ENCODE measurements at places on chromosomes 1 and 21.

- no peak for DNase-seq
Measured at GRCh38 chr1:6984986-6985385, 199.7 kb downstream of the CAMTA1 start.

DNA sequence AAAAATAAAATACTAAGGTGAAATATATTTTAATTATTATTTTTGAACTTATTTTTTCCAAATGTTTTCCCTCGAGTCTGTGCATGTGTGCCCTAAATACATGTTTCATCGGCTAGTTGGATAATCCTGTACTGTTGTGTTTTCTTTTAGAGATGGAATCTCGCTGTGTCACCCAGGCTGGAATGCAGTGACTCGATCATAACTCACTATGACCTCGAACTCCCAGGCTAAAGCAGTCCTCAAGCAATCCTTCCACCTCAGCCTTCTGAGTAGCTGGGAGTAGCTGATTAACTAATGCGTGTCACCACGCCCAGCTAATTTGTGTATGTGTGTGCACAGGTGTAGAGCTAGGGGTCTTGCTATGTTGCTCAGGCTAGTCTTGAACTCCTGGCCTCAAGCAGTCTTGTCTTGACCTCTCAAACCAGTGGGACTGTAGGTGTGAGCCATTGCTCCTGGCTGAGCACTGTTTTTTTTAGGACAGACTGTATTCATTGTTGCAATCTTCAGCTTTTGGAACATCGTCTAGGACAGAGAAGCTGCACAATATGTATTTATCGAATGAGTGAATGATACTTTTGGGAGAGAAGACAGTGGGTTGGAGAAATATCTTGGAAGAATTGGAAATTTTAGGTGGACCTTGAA lies 4.8 kb upstream of the TMCO1 start:
- DNase-seq: no peak

- DNase-seq: no peak
Measured at GRCh38 chr1:85289848-85290335, 13.5 kb upstream of the BCL10 start.

GRCh38 chr1:58282623-58283387 lies 263.7 kb downstream of the OMA1 start:
- DNase-seq: no peak

- no peak for DNase-seq
Measured at GRCh38 chr1:67556297-67556900, 126.2 kb upstream of the SERBP1 start.

- no peak for DNase-seq
Measured at GRCh38 chr1:243507672-243508302, 251.9 kb downstream of the SDCCAG8 start.

- DNase-seq: no peak
Measured at GRCh38 chr1:234722904-234723720, 113.1 kb upstream of the IRF2BP2 start.

DNA sequence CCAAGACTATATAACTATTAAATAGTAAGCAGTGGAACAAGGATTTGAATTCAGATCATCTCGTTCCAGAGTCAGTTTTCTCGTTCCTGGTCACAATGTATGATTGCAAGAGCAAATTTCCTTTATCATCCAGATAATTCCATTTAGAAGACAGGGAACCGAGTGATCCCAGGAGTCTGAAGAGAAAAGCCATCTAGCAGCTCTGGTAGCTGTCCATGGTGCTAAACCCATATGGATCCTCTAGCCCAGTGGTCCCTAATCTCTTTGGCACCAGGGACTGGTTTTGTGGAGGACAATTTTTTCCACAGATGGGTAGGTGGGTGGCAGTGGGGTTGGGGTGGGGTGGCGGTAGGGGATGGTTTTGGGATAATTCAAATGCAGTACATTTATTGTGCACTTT lies 229.4 kb downstream of the PTPRU start:
- no peak for DNase-seq

- DNase-seq: peak; percentile 71
Measured at GRCh38 chr1:36156329-36157114, 562 bp downstream of the MAP7D1 start.

GRCh38 chr1:44407430-44408211 lies 2.6 kb downstream of the RNF220 start:
- DNase-seq: peak; percentile 22

DNA sequence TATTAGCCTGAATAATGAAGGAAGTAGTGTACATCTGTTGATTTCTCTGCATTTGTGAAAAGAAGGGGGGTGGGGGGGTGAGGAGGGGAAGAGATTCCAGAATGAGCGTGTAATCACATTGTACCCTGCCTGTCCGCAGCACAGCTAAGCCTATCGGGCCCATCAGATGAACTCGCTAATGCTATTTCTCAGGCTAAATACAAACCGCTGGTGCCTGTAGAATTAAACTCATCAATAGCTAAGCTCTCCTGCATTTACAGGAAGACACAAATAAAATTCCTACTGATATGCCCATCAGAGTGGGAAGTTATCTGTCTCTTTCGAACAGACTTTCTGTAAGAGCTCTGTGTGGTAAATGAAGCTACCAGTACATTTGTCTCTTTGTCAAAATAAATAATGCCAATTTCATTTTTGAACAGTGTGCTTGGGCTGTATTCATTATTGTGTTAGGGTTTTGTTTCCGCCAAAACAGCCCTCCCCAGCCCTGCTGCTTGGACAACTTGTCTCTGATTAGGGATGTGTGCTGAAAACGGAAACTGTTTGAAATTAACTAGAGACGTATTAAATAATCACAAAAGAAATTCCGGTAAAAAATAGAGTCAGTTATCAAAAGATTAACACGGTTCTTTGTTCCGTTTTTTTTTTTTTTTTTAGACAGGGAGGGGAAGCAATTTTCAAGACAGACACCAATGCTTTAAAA lies 305.4 kb downstream of the TTLL7 start:
- DNase-seq: no peak

DNA sequence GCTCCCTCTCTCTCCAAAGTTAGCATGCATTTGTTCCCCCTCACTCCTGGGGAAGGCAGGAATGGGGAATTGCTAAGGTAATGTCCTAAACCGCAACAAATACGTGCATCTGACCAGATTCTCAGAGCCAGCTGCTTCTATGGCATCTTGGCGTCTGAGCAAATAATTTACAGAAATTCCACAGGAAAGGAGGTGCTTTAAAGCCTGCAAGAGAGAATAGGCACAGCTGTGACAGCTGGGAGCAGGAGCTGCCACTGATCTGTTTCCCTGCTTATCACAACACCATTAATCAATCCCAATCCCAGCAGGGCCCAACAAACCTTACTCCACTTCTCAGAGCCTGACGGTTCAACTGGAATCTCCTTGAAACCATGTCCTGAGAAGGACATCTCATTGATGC lies 83.5 kb upstream of the ZNF281 start:
- DNase-seq: no peak

DNA sequence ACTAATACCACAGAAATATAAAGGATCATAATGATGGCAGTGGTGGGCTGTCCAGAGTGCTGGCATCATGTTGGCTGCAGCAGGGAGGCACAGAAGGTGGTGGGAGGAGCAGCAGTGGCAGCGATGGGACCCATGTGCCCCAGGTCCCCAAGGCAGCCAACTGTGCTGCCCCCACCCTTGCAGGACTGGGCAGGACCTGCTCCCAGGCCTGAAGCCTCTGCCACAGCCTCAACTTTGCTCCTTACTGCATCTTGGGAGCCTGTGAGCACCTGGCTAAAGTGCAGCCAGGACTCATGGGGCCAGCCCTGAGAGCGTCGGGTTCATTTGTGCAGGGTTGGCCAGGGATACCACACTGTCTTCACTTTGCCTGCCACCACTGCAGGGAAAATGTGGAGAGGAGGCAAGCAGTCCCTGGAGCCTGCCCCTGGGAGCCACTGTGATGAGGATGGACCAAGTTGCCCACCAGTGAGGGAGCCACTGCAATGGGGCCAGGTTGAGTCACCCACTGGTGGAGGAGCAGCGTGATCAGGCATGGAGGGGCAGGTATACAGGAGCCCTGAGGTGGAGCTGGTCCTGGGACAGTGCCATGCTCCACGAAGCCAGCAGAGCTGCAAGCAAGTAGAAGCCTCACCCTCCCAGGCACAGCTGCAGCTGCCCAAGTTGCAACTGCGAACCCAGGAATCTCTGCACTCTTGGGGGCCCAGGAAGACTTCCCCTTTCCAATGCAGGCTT lies 25.3 kb upstream of the DENND1B start:
- DNase-seq: no peak

GRCh38 chr21:42534421-42535378 lies 21.0 kb downstream of the SLC37A1 start:
- DNase-seq: peak; percentile 74

DNA sequence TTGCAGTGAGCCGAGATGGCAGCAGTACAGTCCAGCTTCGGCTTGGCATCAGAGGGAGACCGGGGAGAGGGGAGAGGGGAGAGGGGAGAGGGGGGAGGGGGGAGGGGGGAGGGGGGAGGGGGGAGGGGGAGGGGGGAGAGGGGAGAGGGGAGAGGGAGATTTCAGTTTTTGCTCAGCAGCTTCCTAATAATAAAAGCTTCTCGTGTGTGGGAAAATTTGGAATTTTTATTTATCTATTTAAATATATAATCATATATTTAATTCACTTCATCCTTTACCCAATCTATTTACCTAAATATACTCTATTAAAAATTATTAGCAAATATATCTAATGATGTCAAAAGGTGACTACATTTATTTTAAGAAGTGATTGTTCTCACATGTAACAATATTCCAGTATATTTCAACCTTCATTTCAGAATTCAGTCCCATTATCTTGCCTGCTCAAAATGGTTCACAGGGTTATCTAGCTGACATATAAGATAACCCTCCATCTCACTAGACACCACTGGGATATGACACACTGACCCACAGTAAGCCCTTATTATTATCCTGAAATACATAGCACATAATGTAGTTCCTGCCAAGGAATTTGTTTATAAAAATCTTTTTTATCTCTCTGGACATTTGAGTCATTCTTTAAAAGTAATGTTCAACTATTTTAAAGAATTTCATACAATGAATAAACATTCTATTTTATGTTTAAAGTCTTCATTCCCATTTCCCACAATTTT lies 105.9 kb downstream of the GPATCH2 start:
- DNase-seq: no peak

- no peak for DNase-seq
Measured at GRCh38 chr1:115280064-115280463, 58.0 kb downstream of the NGF start.

DNA sequence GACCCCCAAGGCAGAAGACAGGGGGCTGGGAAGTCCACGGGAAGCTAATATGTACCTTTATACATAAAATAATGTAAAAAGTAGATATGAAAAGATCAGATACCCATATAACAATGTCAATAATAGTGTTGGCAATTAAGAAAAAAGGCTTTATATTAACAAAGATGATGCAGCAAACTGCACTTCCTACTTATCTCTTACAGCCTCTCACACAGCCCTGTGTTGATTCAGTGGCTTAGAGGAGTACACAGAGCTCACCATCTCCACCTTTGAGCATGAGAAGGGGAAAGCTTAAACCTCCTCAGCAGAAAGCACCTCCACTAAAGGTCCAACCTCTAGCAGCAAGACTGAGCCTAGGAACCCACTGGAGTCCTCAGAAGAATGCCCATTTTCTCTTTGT lies 7.2 kb upstream of the VSIG8 start:
- DNase-seq: no peak

DNA sequence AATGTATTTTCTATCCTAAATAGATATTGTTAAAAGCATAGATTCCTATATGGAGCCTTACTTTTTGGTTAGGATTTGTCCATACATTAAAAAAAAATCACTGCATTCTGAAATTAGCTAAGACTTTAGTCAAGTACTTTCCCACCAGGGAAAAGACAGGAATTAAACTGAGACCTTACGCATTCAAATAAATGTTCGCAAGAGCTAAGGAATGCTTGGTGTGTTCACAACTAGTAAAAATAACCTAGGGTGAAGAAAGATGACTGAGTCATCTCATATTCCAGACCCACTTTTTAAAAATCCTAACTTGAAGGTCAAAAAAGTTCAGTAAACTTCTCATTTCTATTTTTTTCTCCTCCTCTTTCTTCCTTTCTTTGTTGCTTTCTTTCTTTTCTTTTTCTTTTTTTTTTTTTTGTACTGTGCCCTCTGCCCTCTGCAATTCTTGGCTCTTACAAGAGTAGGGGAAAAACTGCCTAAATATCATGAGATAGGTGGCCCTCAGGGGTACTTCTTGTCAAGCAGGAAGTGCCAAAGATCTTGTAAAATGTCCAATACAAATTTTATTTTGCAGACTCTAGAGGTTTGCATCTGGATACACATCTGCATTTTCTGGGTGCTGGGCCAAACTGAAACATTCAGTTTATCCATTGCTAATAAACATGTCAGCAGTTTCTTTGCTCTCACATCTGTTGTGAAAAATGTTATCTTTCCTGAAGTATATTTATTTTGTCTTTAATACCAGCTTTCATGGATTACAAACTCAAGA lies 121.4 kb upstream of the GORAB start:
- no peak for DNase-seq

- DNase-seq: no peak
Measured at GRCh38 chr1:200438911-200439310, 29.1 kb upstream of the ZNF281 start.

GRCh38 chr1:145771056-145771455 lies 51.8 kb downstream of the CD160 start:
- DNase-seq: no peak

- DNase-seq: no peak
Measured at GRCh38 chr1:68826836-68827235, 330.0 kb upstream of the DEPDC1 start.

GRCh38 chr1:30756545-30757351 lies 826 bp downstream of the LAPTM5 start:
- DNase-seq: peak; percentile 77

DNA sequence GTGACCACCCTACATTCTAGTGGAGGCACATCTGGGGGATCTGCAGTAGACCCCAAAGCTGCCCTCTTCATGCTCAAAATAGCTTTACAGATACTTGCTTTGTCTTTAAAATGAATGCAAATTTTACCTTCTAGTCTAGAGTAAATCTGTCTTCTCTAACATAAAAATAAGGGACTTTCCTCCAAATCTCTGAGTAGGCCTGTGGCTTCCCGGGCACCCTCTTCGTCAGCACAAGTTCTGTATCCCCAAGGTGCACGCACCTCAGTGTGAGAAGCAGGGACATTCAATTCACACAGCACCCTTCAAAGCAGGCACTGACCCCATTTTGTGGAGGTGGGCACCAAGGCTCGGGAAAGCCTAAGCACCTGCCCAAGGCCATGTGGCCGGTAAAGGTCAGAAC lies 19.0 kb downstream of the MEF2D start:
- DNase-seq: no peak

DNA sequence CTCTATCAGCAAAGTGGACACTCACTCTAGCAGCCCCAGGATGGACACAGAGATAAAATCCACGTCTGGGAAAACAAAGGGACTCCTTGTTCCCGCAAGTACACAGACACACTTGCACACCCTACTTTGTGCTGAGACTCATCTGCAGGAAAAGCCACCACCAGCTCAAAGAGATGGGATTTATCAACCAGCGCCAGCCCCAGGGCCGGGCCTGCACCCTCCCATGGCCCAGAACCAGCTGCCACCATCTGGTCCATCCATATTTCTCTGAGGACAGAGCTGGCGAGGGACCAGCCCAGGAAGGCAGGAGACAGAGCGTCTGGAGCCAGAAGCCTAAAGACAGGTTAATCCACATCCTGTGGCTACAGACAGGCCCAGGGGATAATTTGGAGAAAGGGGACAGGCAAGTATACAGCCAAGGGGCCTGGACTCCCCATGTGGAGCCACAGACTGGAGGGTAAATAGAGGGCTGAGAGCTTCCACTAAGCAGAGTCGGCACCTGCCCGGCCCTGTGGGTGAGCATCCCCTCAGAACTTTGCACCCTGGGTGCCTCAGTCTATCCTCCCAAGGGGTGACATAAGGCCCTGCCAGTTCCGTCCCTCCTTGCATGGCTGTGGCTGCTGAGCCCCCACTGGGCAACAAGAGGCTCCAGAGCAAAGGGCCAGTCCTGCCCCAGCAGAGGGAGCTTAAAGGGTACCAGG lies 233.9 kb downstream of the PTPRU start:
- DNase-seq: no peak
